ENCODE measurements at places on chromosomes 2 and 18.

DNA sequence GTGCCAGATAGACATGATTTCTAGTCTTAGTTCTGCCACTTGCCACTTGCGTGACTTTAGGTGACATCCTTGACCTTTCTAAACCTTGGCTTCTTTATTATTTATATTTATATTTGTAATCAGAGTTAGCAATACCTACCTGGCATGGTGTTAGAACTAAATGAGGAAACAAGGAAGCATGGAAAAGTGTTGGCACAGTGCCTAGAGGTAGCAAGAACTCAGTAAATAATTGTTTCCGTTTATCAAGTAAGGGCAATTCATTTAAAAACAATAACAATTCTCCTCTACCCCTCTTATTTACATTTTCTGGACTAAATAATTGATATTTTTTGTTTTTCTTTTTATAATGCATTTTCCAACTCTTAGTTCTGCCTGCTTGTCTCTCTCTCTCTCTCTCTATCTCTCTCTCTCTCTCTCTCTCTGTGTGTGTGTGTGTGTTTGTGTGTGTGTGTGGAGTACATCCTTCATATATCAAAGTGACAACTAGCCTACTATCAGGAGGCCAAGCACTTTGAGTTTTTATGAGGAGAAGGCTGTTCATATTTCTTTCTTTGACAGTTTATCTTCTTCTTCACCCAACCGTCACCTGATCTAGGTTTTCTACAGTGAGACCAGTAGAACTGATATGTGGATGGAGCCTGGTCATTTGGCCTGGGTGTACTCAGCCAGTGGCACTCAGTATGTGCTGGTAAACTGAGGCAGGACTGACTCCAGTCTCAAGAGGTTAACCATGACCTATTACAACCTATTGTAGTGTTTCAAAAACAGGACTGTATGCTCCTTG lies 134.5 kb downstream of the LRRTM1 start:
- no peak for DNase-seq

DNA sequence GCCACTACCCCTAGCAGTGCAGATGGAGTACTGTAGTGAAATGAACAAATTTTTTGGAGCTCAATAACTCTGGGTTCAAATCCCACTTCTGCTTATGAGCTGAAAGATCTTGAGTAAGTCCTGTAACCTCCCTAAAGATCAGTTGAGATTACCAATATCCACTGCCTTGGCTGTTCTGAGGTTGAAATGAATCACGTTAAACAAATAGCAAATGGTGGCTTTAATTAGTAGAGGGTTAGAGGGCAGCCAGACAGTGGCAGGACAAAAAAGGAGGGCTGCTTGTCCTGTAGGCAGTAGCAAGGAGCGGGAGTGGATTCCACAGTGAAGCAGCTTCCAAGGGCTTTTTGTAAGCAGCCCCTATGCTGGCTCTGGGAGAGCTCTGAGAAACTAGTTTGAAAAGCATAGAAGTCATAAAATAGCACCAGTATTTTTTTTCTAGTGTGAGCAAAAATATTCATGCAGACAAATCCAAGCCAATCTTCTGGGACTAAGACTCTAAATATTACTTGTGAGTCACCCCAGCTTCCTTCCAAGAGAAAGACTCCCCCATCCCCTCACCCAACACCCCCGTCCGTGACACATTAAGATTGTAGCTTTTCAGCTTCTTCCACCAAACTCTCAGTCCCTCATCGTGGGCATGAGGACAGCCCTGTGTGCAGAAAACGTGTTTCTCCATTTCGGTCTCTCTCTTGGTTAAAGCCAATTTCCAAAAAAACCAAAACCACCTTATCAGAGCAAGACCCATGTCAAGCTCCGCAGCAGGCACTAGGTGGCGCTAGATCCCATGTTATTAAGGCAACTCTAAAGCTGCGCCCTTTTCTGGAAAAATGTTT lies 123.5 kb upstream of the LGALSL start:
- peak; percentile 91 for DNase-seq

DNA sequence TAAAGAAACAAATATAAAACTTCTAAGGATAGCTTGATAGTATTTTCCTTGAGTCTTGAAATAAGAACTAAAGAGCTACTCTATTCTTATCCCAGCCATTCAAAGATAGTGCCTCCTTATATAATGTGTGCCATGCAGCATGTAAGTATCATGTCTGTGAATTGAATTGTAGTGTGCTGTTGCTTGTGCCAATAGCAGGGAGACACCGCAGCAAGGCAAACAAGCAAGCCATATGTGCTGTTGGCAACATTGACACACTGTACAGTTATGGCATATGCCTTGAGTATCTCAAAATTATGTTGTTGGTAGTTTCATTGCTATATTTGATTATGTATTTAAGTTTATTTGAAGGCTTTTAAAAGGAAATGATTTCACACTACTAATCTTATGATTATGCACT lies 58.2 kb downstream of the ERBB4 start:
- DNase-seq: no peak

DNA sequence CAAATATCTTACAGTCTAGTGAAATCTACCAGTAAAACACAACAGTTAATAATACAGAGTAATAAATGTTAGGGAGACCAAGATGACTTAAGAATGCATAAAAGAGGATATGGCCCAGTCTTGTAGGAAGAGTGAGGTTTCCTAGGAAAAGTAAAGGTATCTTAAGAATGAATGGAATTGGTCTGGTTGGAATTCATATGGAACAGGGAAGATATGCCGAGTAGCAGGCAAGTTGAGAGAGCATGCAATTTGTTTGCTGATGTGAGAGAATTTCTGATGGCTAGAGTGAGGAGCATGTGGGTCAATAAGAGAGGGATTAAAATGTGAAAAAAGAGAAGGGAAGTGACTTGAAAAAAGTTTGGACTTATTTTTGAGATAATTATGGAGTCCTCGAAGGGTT lies 512.9 kb upstream of the ZEB2 start:
- DNase-seq: no peak

All from suppressor macrophage (primary cell).